HepG2 (cell line): ENCODE measurements at places on chromosomes 3 and 15. TPM values are rescaled to one million over a fixed set of nuclear protein-coding genes. Genes with fewer than 3 reads are reported as not detected.
A peak's percentile ranks its signal among the peaks of the same experiment; 100 is the strongest.

- 0 out of 2 replicates have a peak, but pooled peaks cover 4% of the 10 kb centered on the region for H3K4me1 ChIP-seq
- H3K36me3 ChIP-seq: peaks cover 15% of the 10 kb centered on the region
- no peak overlapping the region for H3K4me3 ChIP-seq
- DNase-seq: no peak
- H3K27me3 ChIP-seq: no peaks in the 10 kb centered on the region
These were observed 84.1 kb downstream of the PCCB start for GRCh38 chr3:136334209-136334608.

- peak overlapping the region; percentile 81 for H3K4me3 ChIP-seq
- peaks cover 27% of the 10 kb centered on the region for H3K4me1 ChIP-seq
- no peaks in the 10 kb centered on the region for H3K36me3 ChIP-seq
- no peak overlapping the region for H3K27ac ChIP-seq
- DNase-seq: no peak
These were observed 7.5 kb upstream of the FAM107A start for GRCh38 chr3:58584690-58585004.

GRCh38 chr15:57785959-57786358, 79.4 kb downstream of the POLR2M start:
- H3K27ac ChIP-seq: no peak overlapping the region
- DNase-seq: no peak
- no peaks in the 10 kb centered on the region for H3K4me1 ChIP-seq
- no peaks in the 10 kb centered on the region for H3K36me3 ChIP-seq

GRCh38 chr3:125437631-125438435, 62.7 kb upstream of the ZNF148 start:
- no peaks in the 10 kb centered on the region for H3K27me3 ChIP-seq
- H3K27ac ChIP-seq: peak overlapping the region; percentile 43
- DNase-seq: peak; percentile 32
- H3K36me3 ChIP-seq: no peaks in the 10 kb centered on the region

- no peaks in the 10 kb centered on the region for H3K27me3 ChIP-seq
- no peak overlapping the region for H3K27ac ChIP-seq
- H3K4me1 ChIP-seq: peaks cover 8% of the 10 kb centered on the region
These were observed 36.7 kb upstream of the MRPS22 start for GRCh38 chr3:139307072-139307491.

GRCh38 chr3:149497966-149498670, 23.6 kb downstream of the TM4SF4 start:
- no peak overlapping the region for H3K4me3 ChIP-seq
- no peak for DNase-seq
- H3K36me3 ChIP-seq: no peaks in the 10 kb centered on the region
- peaks cover 31% of the 10 kb centered on the region for H3K4me1 ChIP-seq

- no peak overlapping the region for H3K4me3 ChIP-seq
- no peaks in the 10 kb centered on the region for H3K36me3 ChIP-seq
- peak; percentile 58 for DNase-seq
- H3K27me3 ChIP-seq: no peaks in the 10 kb centered on the region
- H3K4me1 ChIP-seq: peaks cover 19% of the 10 kb centered on the region
These were observed 19.9 kb downstream of the TMEM212 start for GRCh38 chr3:171862993-171863521.

DNA sequence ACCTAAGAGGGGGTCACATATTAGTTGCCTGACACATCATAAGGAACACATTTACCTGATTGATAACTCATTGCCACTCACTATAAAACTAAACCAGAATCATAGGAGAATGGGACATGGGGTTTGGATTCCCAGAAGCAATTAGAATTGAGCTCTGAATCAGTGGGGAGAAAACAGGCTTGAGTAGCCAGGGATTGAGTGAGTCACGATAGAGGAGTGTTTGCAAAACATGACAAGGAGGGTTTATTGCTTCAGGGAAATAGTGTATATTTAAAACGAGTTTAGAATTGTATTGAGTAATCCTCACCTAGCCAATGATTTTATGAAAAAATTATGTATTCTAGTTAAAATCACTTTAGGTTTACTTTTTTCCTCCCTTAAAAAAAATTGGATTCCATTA, 101.1 kb upstream of the THRB start:
- H3K27me3 ChIP-seq: no peaks in the 10 kb centered on the region
- peaks cover 11% of the 10 kb centered on the region for H3K4me1 ChIP-seq
- no peak for DNase-seq
- H3K27ac ChIP-seq: no peak overlapping the region
- no peaks in the 10 kb centered on the region for H3K36me3 ChIP-seq

GRCh38 chr3:135159681-135160247, 364.7 kb downstream of the EPHB1 start:
- no peaks in the 10 kb centered on the region for H3K4me1 ChIP-seq
- H3K27ac ChIP-seq: no peak overlapping the region
- H3K27me3 ChIP-seq: no peaks in the 10 kb centered on the region
- H3K36me3 ChIP-seq: no peaks in the 10 kb centered on the region

DNA sequence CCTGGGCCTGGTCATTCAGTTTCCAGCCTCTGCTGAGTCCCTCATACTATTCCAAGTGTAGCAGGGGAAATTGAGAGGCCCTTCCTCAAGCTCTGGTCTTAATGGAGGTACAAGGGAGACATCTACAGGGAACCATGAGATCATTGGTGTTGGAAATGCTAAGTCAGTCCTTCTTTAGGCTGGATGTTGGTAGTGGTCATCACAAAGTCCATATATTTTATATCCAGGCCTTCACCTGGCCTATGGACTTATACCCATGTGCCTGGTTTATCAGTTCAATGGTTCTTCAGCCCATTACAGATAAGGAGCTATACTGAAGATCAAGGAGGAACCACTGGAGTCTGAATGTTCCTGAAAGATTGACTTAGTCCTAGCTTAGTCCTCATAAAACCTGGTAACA, 135.0 kb downstream of the STAG1 start:
- no peaks in the 10 kb centered on the region for H3K27me3 ChIP-seq
- peaks cover 1% of the 10 kb centered on the region; the same call in 1 of the 2 replicates for H3K36me3 ChIP-seq
- peak; percentile 16 for DNase-seq
- no peaks in the 10 kb centered on the region for H3K4me1 ChIP-seq
- H3K27ac ChIP-seq: no peak overlapping the region

DNA sequence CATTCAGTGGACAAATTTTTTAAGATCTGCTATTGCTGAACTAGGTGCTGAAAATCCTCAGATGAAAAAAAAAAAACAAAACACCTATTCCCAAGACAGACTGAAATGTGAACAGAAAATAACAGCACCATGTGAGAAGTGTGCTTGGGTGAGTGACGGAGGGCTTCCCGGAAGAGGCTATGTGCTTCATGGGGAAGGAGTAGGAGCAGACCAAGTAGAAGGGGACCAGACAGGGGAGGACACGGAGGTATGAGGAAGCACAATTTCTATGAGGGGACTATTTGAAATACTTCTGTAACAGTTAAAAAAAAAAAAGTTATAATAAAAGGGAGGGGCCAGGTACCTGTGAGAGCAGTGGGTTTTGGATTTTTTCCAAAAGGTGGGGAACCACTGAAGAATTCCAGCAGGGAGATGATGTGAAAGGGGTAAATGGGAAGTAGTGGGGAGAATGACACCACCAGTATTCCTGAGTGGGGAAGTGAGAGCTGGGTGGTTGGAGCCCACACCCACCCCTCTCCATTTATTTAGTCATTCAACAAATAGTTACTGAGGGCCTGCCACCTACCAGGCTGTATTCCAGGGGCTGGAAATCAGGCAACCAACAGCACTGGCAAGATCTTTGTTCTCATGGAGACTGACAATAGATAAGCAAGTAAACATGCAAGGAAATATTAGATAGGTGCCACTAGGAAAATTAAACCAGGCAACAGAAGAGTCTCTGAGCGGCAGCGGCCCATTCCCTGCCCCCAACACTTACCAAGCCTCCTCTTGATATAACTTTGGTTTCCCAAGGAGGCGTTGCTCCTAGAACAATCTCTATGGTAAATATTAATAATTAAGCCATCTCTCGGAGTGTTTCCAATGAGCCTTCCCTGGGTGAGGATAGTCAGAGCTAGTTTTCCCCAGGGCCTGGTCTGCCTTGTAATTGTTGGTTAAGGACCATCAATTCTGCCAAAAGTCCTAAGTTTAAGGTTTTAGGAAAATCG, 3.8 kb upstream of the USP3 start:
- H3K27me3 ChIP-seq: no peaks in the 10 kb centered on the region; the same call in 1 of the 2 replicates

DNA sequence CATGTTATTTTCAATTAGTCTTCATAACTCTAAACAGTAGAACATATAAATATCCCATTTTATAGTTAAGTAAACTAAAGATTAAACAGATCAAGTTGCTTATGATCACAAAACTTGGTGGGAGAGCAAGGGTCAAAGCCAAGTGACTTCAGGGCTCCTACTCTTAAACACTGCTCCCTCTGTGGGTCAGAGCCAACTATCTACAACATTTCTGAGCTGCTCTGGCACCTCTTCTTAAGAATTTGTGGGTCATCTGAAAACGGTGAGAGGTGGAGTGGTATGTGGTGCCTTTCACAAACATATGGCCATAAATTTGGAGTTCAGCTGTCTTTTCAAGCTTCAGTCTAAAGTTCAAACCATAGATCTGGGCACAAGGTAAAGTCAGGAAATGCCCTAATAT, 10.9 kb downstream of the ATG3 start:
- H3K27me3 ChIP-seq: no peaks in the 10 kb centered on the region
- no peak overlapping the region for H3K27ac ChIP-seq
- no peak overlapping the region for H3K4me3 ChIP-seq
- H3K4me1 ChIP-seq: peaks cover 9% of the 10 kb centered on the region

DNA sequence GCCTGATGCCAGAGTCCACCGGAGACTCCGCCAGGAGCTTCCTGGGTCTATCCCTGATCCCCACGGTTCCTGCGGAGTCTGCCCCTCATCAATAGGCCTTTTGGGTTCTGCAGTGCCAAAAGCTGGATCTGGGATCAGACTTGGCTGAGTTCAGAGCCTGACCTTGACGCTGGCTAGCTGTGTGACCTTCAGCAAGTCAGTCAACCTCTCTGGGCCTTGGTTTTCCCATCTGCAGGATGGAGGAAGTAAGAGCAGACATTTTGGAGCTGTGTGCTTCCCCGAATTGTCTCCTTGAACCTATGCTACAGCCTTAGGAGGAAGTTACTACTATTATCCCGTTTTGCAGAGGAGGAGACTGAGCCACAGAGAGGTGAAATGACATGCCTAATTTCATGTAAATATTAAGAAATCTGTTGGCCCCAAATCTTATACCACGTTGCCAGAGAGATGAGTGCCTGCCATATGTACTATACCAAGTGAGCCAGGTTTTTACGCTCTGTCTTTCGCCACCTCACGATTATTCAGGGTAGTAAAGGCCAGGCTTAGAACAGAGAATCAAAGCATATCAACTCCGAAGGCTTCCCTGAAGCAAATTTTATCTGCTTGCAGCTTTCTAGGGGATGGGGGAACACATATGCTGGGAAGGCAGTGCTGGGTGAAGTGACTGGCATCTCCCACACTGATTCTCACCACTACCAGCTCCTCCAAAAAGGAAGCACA, 112.5 kb downstream of the SRGAP3 start:
- no peak for DNase-seq
- H3K36me3 ChIP-seq: no peaks in the 10 kb centered on the region
- no peak overlapping the region for H3K4me3 ChIP-seq
- no peaks in the 10 kb centered on the region for H3K27me3 ChIP-seq

DNA sequence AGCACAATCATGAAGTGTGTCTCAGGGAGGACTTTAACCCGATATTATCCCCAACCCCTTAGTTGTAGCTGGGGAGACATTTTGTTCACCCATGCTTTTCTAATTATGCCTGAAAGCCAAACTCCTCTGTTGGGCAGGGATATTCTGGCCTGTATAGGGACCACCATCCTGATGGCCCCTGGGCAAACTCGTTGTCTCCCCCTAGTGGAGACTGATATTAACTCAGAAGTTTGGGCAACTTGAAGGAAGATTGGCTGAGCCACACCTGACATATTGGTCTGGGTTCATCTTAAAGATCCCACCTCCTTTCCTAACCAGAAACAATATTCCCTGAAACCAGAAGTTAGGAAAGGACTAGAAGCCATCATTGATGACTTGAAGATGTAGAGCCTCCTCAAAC, 42.3 kb downstream of the TM4SF18 start:
- no peaks in the 10 kb centered on the region for H3K27me3 ChIP-seq
- H3K4me3 ChIP-seq: no peak overlapping the region
- no peak overlapping the region for H3K27ac ChIP-seq
- peak; percentile 32 for DNase-seq
- H3K4me1 ChIP-seq: no peaks in the 10 kb centered on the region

DNA sequence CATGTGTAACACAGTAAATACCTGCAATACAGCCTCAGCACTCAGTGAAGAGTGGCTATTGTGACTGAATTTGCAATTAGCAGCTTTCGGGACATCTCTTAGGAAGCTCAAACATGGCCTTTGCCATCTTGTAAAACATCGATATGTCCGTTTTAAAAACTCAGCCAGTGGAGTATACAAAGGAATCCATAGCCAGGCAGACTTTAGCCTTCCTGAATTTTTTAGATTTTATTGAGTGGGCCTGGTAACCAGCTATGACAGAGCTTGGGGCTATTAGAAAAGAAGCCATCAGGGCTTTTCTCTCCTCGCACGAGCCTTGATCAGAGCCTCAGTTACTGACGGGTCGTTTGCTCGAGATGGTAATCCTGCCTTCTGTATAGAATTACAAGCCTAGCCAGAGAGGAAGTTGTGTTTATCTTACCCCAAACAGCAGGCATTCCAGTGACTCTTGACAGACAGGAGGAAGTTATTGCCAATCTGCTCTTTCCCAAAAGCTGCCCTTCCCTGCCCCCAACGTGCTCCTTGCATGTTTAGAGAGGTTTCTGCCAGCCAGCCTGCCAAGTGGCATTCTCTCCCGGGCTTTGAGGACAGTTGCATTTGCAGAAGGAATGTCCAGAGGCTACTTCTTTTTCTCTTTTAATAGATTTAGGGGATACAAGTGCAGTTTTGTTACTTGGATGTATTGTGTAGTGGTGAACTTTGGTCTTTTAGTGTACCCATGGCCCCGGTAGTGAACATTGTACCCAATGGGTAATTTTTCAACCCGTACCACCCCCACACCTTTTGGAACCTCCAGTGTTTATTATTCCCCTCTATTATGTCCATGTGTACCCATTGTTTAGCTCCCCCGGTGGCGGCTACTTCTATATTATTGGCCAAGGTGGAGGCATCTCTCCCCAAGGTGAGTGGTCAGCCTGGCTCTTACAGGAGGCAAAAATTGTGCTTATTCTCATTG, 40.6 kb downstream of the ITPR1 start:
- H3K27ac ChIP-seq: peak overlapping the region; percentile 72
- no peaks in the 10 kb centered on the region for H3K36me3 ChIP-seq
- peak; percentile 48 for DNase-seq
- peaks cover 33% of the 10 kb centered on the region for H3K4me1 ChIP-seq
- no peaks in the 10 kb centered on the region for H3K27me3 ChIP-seq

DNA sequence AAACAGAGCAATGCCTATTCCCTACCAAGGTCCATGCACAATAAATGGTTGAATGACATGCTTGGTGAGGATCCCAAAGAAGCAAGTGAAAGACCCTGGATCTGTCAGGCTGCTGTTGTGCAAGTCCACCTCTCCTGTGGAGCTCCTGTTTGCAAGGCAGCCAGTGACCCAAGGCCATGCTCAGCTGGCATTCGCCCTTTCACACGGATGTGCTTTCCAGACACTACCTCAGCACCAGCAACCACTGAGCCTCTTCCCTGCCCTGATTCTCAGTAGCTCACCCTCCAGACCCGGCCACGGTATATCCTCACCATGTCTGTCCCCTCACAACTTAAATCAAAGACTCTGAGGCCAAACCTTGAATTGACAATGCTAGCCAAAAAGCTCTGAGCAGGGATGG, 23.3 kb downstream of the WWTR1 start:
- H3K27me3 ChIP-seq: no peaks in the 10 kb centered on the region
- peaks cover 24% of the 10 kb centered on the region for H3K36me3 ChIP-seq
- H3K4me1 ChIP-seq: peaks cover 100% of the 10 kb centered on the region
- peak overlapping the region; percentile 34 for H3K27ac ChIP-seq
- peak; percentile 56 for DNase-seq

The EPHB1 gene
- total RNA-seq: 0.07 TPM in 1 of 2 replicates, not detected in the other

The IQCH gene
- total RNA-seq: 0.48 and 0.55 TPM in 2 replicates

The FEZF2 gene
- not detected in 2 replicates for total RNA-seq

The ITIH4 gene
- 1.5 and 5.3 TPM in 2 replicates for total RNA-seq

The COL6A5 gene
- total RNA-seq: not detected in 2 replicates

The CYP19A1 gene
- 9.1 and 10.9 TPM in 2 replicates for total RNA-seq

The THAP10 gene
- total RNA-seq: 0.64 and 0.66 TPM in 2 replicates
